Left renal pelvis (tissue), 4 donors: ENCODE measurements at places on chromosomes 16 and 17.

DNA sequence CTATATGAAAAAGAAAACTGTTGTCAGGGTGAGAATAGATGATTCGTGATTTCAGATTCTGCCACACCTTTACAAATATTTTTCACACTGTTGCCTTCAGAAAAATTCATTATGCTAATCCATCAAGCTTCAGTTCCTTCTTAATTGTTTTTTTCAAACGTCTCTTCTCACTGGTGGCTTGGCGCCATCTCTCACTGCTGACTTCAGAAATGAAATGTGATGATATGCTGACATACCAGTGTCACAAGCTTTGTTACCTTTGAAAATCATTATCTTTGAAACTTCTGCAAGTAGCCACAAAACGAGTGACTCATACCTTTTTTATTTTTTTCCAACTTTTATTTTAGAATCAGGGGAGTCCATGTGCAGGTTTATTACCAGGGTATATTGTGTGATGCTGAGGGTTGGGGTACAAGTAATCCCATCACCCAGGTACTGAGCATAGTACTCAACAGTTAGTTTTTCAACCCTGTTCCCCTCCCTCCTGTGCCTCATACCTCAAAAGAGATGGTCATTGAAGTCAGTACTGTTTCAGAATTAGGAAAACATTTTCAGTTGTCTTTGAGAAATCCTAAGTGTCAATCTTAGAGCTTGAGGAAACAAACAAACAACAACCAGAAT is 14.0 kb upstream of the KRT222 start:
- DNase-seq = no peak

DNA sequence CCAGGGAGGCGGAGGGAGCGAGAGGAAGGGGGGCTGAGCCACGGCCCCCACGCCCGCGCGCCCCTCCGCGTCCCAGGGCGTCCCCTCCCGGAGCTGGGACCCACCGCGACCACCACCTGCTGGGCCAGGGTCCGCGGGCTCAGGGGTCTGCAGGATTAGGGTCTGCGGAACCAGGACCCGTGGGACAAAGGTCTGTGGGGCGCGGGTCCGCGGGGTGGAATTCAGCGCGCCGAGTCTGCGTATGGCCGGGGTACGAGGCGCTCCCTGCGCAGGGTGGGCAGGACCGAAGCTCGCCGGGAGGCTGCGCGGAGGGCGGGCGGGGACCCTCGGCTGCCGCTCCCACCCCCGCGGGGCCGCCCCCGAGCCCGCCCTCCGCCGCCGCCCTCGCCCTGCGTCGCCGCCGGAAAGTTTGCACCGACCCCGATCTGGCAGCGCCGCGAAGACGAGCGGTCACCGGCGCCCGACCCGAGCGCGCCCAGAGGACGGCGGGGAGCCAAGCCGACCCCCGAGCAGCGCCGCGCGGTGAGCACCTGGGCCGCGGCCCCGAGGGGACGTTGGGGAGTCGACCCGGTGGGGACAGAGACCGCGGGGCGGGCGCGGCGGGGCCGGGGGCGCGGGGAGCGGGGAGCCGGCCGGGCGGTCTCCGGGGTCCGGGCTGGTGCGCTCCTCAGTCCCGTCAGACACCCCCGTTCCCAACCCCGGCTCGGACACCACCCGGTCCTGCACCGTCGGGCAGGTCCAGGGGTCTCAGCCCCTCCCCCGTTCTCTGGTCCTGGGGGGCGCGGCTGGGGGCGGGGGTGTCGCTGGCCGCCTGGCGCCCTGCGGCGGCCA is at the start of gene GCGR:
GCGR (plus strand) TSS at position 423 of the 831 bp plus-strand sequence. CDS start 4,869 bp downstream, outside the sequence.
- DNase-seq = no peak

GRCh38 chr17:21678393-21679081 is 13.8 kb upstream of the KCNJ18 start:
- no peak for DNase-seq

- no peak for DNase-seq
Observed at GRCh38 chr17:29177871-29178749, 2.1 kb downstream of the MYO18A start.

- no peak for DNase-seq
Observed at GRCh38 chr16:86033016-86033474, 134.1 kb downstream of the IRF8 start.

DNA sequence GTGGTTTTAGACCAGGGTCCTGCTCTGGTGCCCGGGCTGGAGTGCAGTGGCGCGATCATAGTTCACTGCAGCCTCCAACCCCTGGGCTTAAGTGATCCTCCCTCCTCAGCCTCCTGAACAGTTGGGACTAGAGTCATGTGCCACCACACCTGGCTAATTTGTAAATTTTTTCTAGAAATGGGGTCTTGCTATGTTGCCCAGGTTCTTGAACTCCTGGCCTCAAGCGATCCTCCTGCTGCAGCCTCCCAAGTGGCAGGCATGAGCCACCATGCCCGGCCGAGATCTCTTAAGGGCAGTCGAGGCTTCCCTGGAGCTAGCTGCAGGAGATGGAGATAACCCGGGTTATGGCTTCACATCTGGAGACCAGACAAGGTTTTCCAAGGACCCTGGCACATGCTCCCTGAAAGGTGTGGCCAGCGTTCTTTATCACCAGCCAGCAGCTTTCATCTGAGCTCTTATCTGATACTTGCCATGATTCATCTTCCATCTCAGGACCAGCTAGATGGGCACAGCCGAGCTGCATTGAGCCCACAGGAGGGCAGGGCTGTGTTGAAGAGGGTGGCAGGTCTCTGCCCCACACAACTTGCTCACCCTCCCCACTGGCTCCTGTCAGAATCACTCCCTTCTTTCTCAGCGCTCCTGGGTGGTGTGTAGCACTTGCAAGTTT is 28.6 kb downstream of the SCNN1B start:
- DNase-seq = no peak

GRCh38 chr17:8991514-8992285 is 26.2 kb upstream of the PIK3R5 start:
- DNase-seq = peak; percentile 47

DNA sequence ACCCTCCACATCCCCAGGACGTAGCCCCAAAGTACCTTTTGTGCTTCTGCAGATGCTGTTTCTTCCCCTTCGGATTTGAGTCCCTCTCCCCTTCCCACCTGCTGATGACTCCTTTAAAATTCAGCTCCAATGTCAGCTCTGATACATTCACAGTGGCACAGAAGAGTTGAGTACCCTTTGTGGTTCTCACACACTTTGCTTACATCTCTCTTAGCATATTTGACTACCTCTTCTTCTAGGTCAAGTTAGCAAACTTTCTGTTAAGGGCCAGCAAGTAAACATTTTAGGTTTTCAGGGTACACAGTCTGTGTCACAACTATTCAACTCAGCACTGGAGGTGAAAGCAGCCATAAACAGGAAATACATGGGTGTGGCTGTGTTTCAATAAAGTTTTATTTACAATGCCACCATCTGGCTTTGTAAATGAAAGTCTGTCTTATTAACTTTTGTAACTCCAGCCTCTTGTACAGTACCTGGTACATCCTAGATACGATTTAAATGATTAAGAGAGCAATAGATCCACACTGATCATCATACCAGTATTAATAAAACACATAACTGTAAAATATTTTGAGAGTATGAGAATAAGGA is 161.7 kb downstream of the SOX9 start:
- DNase-seq = no peak

DNA sequence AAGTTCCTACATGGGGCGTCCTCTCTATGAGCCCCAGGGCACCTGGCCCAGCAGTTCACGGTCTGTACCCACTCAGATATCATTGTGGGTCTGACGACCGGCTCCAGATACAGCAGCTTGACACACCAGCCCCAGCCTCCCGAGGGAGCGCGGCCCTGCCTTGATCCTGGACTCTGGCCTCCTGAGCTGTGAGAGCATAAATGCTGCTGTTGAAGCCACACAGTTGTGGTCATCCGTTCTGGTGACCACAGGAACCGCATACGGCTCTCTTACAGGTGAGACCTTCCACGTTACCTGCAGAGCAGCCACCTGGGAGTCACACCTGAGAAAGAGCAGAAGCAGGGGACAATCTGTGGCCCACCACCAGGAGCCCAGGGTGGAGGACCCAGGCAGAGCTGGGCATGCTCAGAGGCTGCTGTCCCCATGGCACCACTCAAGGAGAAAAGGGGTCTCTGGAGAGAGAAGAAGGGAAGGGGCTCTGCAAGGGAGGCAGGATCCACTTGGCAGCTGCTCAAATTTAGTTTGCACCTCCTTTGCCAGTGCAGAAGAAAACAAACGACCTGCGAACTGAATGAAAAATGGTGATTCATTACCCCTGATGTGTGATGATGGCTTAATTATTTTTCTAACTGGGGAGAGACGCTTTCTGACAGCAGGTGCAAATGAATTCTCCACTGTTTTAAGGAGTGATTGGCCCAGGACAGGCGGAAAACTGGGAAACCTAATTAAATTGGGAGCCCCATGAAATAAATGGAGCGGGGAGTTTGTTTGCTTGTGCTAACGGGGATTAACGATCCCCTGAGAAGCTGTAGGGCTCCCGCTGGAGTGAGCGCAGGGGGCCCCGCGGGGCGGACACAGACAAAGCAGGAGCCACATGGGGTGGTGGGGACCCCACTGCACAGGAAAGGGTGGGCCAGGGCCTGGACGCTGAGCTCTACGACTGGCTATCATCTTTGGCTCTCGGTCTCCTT is 208.9 kb downstream of the RBFOX3 start:
- no peak for DNase-seq

- no peak for DNase-seq
Observed at GRCh38 chr17:7862692-7863437, 5.1 kb downstream of the CYB5D1 start.

DNA sequence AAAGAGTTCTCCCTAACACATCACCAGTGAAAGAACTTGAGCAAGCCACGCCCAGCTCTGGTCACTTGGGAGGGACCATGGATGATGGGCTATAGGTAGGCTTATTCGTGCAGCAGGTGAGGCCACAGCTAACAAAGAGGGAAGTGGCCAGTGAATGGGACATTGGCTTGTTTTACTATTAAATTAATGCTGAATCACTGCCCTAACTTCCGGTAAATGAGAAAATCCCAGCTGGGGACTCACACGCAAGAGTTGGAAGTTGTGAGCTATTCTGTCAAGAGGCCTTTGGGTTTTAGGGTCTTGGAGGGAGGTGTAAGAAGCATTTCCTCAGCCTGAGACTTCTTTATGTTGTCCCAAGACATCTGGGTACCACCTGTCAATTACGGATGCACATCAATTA is 315.3 kb downstream of the XYLT1 start:
- no peak for DNase-seq

DNA sequence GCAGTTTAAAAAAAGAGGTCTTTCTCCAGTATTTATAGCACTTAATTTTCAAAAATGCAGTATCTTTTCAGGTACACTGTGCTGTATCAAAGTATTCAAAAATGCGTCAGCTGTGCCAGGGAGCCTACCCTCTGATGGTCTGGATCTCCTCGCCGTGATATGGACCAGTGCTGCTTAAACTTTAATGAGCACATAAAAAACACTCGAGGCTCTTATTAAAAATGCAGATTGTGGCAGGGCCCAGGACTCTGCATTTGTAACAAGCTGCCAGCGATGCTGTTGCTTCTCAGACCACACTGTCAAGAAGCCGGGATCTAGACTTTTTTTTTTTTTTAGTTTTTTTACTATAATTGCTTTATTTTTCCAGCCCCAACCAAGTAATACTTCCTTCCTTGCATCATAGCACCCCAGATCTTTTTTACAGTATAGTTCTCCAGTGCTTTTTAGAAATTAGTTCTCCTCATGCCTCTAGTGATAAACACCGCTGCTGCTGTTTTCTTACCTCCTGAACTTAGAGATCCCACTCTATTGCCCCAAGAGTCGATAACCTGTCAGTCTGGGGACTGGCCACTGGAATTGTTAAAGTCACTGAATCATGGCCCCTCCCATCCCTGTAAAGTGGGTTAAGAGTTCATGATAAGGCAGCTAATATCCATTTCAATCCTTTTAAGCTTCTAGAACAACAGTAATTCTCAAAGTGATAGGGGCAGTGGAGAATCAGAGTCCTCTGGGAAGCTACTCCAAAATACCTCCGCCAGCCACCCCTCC is 1.6 kb upstream of the SMARCD2 start:
- DNase-seq = no peak

GRCh38 chr16:528111-529011 is 849 bp downstream of the CAPN15 start:
- no peak for DNase-seq

- DNase-seq = no peak
Observed at GRCh38 chr16:47134550-47134949, 9.2 kb downstream of the NETO2 start.

DNA sequence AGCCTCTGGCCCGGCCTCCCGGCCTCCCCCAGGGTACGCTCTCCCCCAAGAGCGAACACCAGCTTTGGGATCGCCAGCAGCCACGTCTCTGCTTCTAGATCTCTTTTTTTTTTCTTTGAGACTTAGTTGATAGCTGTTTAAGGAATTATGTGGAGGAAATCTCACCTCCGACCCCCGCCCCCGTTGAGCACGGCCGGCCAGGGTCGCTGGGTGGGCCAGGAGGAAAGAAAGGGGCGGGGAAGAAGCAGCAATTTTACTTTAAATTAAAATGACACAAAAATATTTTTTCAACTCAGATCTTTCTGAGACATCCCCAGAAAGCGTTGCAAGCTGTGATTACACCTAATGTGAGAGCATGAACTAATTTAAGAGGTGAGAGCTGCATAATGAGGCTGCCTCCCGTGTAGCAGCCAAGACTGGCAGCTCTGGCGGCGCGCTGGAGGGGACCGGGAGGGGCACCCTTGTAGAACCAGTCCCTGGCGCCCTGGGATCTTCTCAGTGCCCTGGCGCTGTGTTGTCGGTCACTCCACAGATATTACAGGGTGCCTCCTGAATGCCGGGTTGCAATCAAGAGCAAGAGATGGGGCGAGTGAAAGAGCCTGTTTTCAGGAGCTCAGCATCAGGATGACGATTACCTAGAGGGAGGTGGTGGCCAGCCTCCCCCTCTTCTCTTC is 1.9 kb upstream of the CBLN1 start:
- DNase-seq = no peak

- DNase-seq = no peak
Observed at GRCh38 chr16:50037662-50038220, 12.7 kb downstream of the CNEP1R1 start.

GRCh38 chr17:81734405-81735263 is 22.6 kb downstream of the SLC25A10 start:
- no peak for DNase-seq

- DNase-seq = no peak
Observed at GRCh38 chr16:89242795-89243200, 25.3 kb downstream of the ZNF778 start.
